Smooth muscle cell of the brain vasculature (primary cell): ENCODE measurements at places on chromosomes 11 and 22.

- DNase-seq = no peak
These were observed 69.0 kb upstream of the ZBED5 start for GRCh38 chr11:10926801-10927211.

- DNase-seq = no peak
These were observed 95.4 kb downstream of the IGLL1 start for GRCh38 chr22:23484651-23485050.

- DNase-seq = no peak
These were observed 21.7 kb downstream of the SLC43A1 start for GRCh38 chr11:57493507-57494503.

GRCh38 chr22:24402460-24403192 is 24.8 kb upstream of the ADORA2A start:
- peak; percentile 58 for DNase-seq

- DNase-seq = no peak
These were observed 667.0 kb downstream of the NTM start for GRCh38 chr11:132037467-132037862.

DNA sequence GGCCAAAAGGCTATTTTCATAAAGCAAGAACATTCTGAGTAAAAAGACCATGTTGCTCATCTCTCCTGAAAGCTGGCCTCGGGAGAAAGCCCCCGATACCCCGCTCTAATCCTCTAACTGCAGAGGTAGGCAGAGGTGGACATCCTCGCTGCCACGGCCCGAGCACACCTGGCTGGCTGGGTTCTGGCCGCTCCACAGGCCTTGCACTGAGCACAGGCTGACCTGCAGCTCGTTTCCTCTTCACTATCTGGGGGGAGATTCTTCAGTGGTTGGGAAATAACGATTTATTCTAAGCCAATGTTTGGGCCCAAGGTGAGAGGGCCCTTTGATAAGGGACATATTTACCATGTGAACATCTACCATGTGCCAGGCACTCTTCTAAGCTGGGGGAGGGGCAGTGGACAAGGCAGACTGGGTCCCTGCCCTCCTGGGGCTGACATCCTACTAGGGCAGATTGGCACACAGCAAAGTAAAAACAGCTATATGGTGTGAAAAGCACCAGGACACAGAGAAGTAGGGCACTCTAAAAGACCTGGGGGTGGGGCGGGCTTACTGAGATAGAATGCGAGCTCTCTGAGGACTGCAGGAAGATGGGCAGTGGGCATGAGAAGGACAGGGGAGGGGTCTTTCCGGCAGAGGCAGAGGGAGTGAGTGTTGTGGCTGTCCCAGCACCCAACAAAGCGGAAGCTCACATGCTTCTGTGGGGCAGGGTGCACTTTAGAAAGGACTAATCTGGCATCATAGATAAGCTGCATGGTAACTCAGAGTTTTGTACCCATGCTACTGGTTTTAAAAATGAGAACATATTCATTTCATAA is 65.5 kb upstream of the ARFGAP3 start:
- DNase-seq = no peak

- no peak for DNase-seq
These were observed 245.5 kb downstream of the BRD1 start for GRCh38 chr22:49582181-49582580.

- DNase-seq = no peak
These were observed 209.7 kb upstream of the ARHGAP20 start for GRCh38 chr11:110921742-110922521.

DNA sequence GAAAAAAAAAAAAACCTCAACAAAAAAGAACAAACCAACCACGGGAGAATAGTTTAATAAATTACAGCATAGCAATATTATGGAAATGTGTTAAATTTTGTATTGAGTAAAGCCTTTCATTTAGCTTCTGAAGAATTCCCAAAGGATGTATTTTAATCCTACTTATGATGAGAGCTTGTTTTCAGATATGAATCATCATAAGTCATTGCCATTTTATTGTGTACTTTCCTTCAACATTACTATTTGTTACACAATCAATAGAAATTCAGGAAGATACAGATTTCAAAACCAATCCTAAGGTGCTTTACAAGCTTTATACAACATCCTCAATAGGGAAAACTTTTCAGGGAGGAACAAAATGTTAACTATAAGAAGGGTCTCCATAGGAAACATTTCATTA is 200.6 kb upstream of the CTSC start:
- DNase-seq = no peak

- DNase-seq = no peak
These were observed 12.9 kb downstream of the ABTB2 start for GRCh38 chr11:34344768-34345539.

DNA sequence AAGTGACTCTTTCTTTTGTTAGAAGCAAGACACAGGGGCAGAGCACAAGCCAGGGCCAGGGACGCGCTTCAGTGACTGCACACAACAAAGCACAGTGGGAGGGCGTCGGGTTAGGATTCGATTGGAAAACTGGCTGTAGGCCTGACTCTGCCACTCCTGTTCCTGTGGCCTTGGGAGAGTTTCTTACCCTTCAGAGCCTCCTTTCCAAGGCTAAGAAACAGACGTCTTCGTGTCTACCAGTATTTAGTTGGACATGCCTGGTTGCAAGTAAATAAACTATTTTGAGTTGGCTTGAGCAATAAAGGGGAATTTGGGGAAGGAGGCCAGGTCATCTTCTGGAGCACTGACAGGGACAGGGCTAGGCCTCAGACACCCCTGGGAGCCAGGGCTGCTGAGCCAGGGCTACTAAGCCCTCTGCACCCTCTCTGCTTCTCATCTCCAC is 549.1 kb downstream of the INSC start:
- DNase-seq = no peak

DNA sequence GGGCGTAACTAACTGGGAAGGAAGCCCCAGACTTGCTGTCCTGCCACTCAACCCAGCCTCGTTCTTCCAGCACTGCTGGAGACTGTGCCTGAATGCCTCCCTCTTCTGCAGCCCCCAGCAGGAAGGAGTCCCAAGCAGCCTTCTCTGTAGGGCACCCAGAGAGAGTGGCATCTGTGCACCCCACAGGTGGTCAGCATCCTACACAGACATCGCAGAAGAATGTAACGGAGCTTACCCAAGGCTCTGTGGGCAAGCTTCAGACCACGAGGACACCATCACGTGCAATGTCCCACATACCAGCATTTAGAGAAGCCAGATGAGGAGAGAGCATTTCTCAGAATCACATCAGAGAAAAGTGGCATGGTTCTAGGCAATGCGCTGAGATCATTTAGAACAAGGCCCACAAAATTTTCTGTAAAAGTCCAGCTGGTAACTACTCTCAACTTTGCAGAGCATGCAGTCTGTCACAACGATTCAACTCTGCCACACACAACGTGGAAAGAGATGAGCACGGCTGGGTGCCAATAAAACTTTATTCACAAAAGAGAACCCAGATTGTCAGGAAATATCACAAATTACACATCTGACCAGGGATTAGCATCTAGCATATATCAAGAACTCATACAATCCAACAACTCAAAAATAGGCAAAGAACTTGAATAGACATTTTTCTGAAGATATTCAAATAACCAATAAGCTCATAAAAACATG is 33.4 kb downstream of the SHANK2 start:
- no peak for DNase-seq

DNA sequence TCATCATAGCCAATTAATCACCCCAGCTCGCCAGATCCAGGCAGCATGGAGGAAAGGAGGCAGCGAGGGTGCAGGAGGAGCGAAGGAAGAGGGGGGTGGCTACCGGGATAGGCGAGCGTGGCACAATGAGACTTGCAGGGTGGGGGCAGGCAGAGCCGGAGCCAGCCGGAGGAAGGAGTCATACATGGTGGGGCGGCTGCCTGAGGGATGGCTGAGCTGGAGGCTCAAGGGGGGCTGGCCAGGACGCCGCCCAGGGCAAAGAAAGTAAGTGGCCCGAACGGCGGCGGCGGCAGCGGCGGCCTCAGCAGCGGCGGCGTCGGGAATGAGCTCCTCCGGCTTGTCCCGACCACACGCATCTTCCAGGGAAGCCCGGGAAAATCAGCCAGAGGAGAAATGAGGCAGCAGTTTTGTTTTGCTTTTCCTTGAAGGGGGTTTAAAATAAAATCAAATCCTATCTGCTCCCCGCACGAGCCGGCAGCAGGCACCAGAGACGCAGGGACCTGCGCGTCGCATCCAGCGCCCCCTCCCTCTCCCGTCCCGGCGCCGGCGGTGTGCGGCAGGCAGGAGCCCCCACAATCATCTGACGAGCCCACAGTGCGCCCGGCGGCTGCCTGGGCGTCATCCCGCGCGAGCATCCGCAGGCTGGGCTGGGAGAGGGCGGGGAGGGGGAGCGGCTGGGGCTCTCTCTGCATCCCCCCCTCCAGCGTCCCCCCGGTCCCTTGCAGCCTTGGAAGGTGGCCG is 263.6 kb downstream of the CTTN start:
- no peak for DNase-seq

DNA sequence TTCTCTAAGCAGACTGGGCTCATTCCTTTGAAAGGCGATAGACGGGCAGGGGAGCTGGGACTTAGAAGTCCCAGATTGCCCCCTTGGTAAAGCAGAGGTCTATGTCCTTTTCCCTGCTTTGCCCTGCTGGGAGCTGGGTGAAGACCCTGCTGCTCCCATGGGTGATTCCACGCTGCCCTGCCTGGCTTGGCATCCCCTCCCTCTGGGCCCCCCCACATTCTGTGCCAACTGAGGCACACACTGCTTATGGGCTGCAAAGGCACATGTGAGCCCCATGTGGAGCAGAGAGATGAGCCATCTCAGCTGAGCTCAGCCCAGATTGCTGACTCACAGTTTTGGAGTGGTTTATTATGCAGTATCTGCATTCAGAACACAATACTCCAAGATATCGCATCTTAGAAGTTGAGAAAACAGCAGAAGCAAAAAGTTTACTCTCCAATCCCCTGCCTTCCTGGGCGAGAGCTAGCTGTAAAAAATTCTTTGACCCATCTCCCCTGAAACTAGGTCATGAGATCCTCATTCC is 127.2 kb downstream of the ST3GAL4 start:
- DNase-seq = no peak

DNA sequence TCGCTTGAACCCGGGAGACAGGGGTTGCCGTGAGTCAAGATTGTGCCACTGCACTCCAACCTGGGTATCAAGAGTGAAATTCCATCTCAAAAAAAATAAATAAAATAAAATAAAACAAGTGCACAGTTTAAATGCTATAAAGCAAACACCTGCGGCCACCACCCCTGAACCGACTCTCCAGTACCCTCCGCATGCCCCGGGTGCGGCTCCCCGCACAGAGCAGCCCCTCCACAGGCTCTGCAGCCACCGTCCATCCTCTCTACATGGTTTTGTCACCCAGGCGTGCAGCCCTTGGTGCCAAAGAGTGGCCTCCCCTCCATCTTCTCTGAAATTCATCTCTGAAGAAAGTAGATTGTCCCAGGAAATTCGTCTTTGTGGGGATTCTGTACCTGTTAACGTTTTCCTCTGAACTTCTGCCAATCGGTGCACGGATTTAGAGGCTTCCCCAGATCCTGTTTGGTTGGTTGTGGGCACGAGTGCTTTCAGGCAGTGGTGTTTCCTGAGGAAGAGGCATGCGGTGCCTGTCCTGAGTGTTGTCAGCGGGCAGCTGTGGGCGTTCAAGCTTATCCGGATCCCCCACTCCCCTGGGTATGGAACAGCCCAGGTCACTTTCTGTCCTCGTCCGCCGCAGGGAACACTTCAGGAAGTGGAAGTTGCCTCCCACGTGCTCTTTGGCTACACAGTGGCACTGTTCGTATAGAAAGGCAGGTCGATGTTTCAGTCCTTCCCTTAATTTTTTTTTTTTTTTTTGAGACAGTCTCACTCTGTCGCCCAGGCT is 4.1 kb downstream of the MIOX start:
- no peak for DNase-seq

DNA sequence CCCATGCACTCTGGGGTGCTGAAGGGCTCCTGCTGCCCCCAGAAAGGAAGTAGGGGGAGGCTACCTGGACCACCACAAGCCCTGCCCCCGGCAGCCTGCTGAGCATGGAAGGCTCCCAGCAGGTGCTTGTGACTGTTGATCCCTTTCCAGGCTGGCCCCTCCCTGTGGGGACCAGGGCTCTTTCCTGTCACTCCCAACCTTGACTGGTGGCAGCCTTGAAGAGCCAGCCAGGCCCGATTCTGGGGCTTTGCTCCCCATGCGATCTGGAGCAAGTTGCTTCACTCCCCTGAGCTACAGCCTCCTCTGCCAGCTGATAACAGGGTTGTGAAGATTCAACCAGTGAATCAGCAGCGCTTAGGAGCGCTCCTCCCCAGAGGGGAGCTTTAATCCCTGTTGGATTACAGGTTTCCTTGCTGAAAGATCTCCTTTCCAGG is 4.6 kb upstream of the CST6 start:
- DNase-seq = no peak

DNA sequence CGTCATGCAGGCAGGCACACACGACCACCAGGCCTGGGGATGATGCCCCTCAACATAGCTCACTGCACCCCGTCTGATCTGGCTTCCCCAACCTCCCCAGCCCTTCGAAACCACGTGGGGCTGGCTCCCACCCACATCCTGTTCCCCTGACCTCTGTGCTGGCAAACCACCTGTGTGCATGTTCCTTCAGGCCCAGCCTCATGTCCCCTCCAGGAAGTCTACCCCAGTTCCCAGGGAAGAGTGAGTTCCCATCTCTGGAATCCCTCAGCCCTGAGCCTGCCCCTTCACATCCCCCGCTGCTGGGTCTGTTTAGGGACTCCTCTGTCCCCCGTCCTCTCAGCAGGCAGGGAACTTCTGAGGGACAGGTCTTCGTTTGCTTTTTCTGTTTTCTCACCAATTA is 7.1 kb downstream of the SLC7A4 start:
- no peak for DNase-seq

DNA sequence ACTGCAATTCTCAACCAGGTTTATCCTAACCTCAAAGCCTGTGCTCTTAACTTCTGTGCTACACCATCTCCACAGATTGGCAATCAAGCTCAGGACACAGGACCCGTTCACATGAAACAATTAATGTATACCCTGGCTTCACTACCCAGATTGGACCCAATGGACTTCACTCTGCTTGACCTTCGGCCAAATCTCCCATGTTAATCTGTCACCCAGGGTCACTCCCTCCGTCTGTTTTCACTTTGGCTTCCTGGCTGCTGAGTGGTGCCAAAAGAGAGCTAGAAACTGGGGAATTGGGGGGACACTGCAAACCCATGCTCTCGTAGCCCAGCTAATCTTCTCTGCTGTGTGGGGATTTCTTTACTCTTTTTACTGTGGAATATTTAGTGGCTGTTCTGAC is 216.1 kb upstream of the ZC3H12C start:
- no peak for DNase-seq

DNA sequence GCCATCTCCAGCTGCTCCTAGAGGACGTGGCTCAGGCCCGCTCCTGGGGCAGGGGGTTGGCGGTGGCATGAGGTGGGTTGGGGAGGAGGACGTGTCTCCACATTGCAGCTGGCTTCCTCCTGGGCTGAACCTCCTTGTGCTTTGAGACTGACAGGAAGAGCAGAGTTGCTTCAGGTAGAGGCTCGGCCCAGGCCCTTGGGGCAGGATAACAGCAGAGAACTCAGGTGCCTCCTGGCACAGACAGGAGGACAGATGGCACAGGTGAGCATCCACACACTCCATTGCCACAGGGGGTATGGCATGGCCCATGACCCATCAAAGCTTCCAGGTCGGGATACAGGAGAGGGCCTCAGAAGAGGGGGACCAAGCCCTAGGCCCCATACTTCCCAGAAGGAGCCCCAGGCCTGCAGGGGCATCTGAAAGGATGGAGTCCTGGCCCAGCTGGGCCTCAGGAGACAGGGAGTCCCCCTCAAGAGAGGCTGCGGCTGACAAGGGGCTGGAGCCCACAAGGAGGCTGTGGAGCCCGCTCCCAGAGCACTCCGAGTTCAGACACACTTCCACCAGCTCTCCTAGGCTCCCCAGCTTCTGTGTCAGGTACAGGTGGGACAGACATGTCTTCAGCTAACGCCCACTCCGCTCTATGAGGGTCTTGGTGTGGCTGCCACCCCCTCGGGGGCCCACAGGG is 2.0 kb upstream of the KLHL35 start:
- DNase-seq = no peak

- no peak for DNase-seq
These were observed 791.2 kb upstream of the FAT3 start for GRCh38 chr11:91433284-91434010.
